M059J (cell line): ENCODE measurements at places on chromosomes 5 and 9.

- peak; percentile 62 for DNase-seq
These were observed 1.3 kb downstream of the CD72 start for GRCh38 chr9:35616681-35617459.

DNA sequence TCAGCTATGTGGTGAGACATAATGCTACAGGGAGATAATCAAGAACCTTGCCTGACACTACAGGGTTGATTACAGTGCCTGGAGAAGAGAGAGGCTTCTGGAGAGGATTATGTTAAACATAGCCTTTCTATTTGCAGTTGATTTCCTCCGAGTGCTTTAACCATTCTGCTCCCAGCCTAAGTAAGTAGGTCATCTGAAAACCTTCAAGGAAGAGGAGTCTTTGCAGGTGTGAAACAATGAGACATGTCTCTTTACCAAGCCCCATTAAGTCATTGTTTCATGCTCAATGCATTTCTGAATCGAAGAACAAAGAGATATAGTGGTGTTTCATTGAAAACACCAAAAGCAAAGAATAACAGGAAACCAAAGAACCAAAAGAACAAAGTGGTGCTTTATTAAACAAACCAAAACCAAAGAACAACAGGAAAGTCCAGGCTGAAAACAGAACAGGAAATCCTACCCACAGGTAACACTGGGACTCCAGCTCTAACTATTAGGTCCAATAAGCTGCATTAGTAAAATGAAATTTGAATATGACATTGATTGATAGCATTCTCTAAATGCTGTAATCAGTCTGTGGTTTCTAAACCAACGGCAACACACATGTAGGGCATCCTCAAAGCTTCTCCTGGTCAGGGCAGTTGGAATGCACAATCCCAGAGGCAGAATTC lies 113.3 kb upstream of the SPATA31D4 start:
- DNase-seq: peak; percentile 49

GRCh38 chr9:20441711-20442423 lies 180.4 kb downstream of the MLLT3 start:
- no peak for DNase-seq

- no peak for DNase-seq
These were observed 216.0 kb upstream of the ANKRD55 start for GRCh38 chr5:56449071-56449640.

GRCh38 chr5:157778121-157778805 lies 34.8 kb downstream of the LSM11 start:
- DNase-seq: peak; percentile 75

GRCh38 chr5:61044545-61044944 lies 99.5 kb downstream of the NDUFAF2 start:
- no peak for DNase-seq

GRCh38 chr5:170791325-170791954 lies 7.9 kb downstream of the GABRP start:
- DNase-seq: peak; percentile 42

GRCh38 chr5:654071-654778 lies 38.9 kb downstream of the TPPP start:
- DNase-seq: no peak

DNA sequence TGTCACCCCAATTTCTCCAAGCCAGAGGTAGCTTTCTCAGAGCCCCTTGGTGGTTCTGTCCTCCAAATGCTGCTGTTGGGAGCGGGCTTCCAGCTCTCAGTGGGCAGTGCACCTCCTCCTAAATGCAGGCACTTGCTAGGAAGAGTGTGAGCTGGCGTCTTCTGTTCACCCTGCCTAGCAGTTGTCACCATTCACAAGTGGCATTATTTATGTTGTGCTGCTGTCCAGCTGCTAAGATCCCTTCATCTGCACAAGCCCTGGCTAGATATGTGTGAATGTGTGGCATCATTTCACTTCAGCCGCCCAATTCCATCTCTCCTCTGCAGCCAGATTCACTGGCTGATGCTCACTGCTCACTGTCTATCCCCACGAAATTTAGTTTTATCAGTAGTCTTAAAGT lies 43.7 kb downstream of the SLC36A1 start:
- no peak for DNase-seq

DNA sequence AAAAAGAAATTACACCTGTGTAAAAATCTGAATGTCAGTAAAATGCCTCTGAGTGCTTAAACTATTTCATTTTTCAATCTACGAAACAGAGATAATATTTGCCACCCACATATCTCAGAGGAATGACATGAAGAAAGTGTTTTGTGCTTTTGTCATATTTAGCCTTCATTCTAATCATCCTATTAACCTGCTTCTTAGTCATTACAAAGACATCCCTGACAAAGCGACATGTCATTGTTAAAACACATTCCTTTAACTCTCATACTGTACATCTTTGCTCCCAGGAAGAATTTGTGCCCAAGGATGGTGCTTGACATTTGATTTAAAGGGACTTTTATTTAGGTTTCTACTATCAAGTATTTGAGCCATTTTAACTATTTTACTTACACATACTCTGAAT lies 275.9 kb downstream of the DMRTA1 start:
- peak; percentile 52 for DNase-seq

GRCh38 chr5:78359831-78360673 lies at the start of gene SCAMP1:
TSS of gene SCAMP1 (plus strand) at chr5:78360617. CDS start at chr5:78360672, 55 bp downstream.
- DNase-seq: peak; percentile 87

DNA sequence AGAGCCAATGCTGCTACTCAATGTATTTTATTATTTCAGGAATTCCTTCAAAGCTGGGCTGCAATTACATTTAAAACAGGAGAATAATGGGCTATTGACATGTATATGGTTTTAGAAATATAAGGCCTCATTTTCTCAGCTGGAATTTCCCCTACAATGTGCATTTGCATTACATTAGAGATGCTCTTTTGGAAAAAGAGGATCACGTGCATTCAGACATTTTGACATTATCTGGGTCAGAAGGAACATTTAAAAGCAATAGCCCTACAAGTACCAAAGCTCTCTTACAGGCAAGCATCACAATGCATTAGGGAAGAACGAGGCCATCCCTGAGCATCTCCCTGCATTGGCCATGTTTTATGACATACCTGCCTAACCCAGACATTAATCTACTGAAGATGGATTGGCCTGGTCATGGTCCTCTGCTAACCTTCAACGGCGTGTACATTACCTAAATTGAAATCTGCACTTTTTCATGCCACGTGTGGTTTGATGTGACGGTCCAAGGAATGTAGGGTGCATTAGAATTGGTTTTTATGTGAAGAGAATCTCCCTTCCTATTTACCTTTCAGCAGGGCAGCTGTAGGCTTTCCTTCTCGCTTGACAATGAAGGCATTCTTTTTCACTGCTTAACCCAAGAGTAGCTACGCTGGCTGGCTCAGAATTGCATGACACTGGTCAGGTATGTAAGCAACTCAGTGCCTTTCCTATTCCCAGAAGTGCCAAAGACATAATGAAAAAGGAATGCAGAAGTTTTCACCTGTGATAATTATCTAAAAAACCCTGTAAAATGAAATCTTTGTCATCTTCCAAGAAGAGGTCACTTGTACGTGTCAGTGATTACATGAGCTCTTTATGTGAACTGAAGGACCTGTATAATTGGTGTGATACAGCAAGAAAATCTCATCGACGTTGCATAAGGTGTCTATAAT lies 212.3 kb upstream of the MPDZ start:
- DNase-seq: no peak

DNA sequence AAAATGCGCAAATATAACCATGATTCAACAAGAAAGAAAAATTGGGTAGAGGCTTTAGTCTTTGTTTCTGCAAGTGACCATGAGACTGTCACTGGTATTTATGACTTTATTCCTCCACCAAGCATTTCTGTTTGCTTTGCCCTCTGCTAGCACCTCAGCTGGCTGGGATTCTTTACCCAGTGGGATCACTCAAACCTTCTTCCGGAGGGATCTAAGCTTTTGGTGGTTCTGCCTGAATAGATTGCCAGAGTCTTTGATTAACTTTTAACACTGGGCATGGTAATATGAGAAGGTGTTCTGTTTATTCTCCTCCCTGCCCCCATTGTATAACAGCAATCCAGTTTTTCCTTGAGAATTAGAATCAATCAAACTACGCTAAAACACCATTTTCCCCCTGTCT lies 59.1 kb upstream of the FBN2 start:
- DNase-seq: no peak

DNA sequence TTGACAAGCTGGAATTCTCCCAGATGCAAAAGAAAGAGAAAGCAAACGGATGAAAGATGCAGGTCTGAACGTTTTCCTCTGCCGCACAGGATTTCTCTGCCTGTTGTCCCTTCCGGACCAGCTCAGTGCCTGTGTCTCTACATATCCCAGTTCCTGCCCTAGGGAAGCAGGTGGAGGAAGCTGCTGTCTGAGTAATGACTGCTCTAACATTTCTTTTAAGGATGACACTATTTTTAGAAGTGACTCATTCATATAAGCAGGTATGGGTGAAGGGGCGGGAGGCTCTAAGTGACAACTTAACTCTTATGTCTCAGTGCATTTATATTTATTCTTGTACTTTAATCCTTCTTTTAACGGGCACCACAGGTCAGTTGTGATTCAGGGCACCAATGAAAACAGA lies 128.8 kb downstream of the SLC24A2 start:
- DNase-seq: no peak

DNA sequence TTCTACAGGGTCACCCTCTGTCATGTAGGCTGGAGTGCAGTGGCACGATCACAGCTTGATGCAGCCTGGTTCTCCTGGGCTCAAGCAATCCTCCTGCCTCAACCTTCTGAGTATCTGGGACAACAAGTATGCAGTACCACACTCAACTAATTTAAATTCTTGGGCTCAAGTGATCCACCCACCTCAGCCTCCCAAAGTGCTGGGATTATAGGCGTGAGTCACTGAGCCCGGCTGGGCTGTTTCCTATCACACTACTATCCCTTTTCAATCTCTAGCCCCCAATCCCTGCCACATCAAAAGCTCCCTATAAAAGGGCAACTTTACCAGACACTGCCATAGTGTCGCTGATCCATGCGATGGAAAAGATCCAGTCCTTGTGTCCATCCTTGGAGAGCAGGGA lies 20.4 kb downstream of the DCAF12 start:
- DNase-seq: no peak

DNA sequence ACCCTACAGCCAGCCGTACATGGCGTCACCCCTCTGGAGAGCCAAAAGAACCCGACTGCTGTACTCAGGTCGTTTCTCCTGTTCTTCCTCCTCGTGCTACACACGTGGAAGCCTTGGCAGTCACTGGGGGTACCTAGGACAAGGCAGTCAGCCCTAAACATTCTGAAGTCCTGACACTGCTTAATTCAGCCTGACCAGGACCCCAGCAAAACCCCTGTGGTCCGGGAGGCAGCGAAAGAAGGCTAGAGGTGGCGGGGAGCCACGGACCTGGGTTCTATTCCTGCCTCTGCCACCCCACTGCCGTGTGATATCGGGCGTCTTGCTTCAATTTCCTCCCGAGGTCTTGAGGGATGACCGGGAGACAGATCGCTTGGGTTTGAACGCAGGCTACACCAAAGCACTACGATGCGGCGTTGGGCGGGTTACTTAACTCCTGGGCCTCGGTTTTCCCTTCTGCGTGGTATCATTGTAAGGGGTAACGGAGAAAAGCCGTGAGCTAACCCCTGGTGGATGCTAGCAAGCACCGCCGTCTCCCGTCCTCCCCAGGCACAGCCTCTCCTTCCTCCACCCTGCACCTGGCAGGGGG lies 429 bp upstream of the ARL10 start:
- DNase-seq: no peak

DNA sequence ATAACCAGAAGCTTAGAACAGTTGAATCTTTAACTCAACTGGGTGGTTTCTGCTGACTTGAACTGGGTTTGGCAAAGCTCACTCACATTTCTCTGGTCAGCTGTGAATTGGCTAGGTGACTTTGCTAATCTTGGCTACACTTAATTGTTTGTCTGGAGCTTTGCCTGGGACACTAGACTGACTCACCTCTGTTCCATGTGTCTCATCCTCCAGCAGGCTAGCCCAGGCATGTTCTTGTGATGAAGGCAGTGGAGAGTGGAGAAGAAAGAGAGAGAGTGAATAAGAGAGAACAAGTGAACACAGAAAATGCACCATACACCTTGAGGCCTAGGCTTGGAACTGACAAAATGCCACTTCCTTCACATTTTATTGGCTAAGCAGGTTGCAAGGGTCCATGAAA lies 32.6 kb downstream of the SPATA31D1 start:
- peak; percentile 78 for DNase-seq

GRCh38 chr5:125093776-125094175 lies 347.3 kb upstream of the ZNF608 start:
- peak; percentile 91 for DNase-seq

DNA sequence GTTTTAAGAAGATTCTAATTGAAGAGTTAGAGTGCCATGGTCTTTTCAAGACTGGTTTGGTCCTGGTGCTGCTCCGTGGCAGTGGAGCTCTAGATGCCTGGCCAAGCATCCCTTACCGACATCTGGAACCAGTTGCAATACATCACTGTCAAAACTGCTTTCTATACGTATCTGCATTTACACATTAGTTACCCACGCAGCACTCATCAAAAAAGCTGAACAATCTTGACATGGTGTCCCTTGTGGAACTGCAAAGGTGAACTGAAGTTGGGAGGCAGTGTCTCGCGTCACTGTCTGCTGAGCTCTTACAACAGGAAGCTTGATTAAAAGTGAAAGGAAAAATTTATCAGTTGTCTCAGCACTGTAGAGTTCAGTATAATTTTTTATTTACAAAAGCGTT lies 82.6 kb downstream of the PBX3 start:
- no peak for DNase-seq

DNA sequence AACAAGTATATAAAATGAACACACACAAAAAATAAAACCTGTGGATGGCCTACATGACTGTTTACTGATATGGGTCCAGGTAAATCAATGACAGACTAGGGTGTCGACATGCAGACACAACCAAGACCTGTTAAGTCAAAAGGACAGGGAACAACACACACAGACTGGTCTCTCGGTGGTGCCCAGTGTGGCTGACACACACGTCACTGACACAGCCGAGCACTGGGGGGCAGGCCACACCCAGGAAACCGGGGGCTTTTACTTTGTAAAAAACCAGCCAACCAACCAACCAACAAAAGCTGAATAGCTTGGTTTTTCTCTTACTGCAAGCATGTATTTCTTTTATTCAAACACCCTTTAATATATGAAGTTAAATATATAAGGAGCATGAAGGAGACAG lies 5.0 kb downstream of the FAM163B start:
- peak; percentile 18 for DNase-seq

- no peak for DNase-seq
These were observed 20.3 kb downstream of the LPCAT1 start for GRCh38 chr5:1503241-1504068.

- DNase-seq: no peak
These were observed 360.5 kb downstream of the KCTD16 start for GRCh38 chr5:144531188-144531587.

DNA sequence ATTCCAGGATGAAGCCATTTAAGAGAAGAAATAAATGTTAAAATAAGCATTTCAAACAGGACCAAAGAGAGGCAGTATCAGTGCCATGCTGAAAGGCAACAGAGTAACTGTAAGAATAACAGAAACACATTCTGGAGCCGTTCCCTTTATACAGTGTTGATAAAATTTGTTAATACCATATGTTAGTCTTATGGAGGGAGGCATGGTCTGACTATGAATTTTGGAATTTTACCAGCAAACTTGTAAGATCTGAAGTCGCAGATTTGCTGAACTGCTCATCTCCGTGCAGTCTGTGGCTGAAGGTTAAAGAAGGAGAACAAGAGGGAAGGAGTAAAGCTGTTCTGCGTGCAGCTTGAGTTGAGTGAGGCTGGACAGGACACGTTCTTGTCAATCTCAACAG lies 508.4 kb downstream of the NFIB start:
- no peak for DNase-seq

GRCh38 chr5:132063090-132063911 lies 2.8 kb downstream of the IL3 start:
- peak; percentile 48 for DNase-seq

GRCh38 chr9:90569511-90569910 lies 73.1 kb downstream of the DIRAS2 start:
- DNase-seq: no peak

- DNase-seq: no peak
These were observed 3.4 kb upstream of the GCNT4 start for GRCh38 chr5:75055727-75056144.
